B cell (primary cell): ENCODE measurements at places on chromosomes 11 and 22. TPM values are rescaled to one million over a fixed set of nuclear protein-coding genes. Genes with fewer than 3 reads are reported as not detected.

CADM1 gene
- 0.49 and 2.5 TPM in 2 replicates for total RNA-seq

ZMAT5 gene
- total RNA-seq = 16.5 and 17.8 TPM in 2 replicates

HARBI1 gene
- 6.7 and 8.0 TPM in 2 replicates for total RNA-seq

GLYAT gene
- not detected in 2 replicates for total RNA-seq

APOL3 gene
- 97.2 and 107 TPM in 2 replicates for total RNA-seq

RIMBP3C gene
- 0.89 and 1.3 TPM in 2 replicates for total RNA-seq

TMEM191B gene
- total RNA-seq = 6.6 and 8.3 TPM in 2 replicates

OR51B4 gene
- not detected in 2 replicates for total RNA-seq

- no peak overlapping the region for H3K27ac ChIP-seq
- peaks cover 7% of the 10 kb centered on the region for H3K4me1 ChIP-seq
- H3K27me3 ChIP-seq = no peaks in the 10 kb centered on the region
- DNase-seq = no peak
- H3K4me3 ChIP-seq = no peak overlapping the region
Observed at GRCh38 chr11:46520971-46521745, 72.7 kb downstream of the AMBRA1 start.

GRCh38 chr22:22464541-22465054, 43.9 kb downstream of the ZNF280B start:
- no peaks in the 10 kb centered on the region for H3K27me3 ChIP-seq
- H3K27ac ChIP-seq = no peak overlapping the region
- no peak for DNase-seq
- H3K36me3 ChIP-seq = no peaks in the 10 kb centered on the region
- H3K4me3 ChIP-seq = no peak overlapping the region

DNA sequence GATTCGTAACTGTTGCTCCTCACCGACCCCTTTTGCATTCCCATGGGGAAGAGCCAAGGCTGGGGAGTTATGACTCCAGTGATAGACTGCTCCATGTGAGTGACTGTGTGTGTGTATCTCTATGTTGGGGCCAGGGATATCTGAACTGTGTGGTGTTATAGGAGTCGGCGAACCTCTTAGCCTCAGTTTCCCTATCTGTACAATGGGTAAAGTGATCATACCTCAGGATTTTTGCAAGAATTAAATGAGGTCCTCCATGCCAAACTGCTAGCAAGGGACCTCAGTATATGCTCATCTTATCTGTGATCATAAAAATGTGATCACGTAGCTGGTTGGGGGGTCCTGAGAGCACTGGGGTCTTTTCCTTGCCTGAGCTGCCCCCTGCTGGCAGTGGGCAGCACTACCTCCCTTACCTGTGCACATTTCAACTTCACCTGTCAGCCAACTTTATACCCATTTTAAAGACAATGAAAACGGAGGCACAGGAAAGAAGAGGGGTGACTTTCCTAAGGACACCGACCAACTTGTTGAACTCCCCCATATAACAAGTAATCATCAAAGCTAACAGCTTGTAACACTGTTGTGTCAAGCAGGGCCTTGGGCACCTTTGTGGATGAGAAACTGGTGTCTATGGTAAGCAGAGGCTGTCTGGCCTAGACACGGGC, 1.4 kb upstream of the DPP3 start:
- peak overlapping the region; percentile 92 for H3K4me3 ChIP-seq
- peak; percentile 72 for DNase-seq
- no peaks in the 10 kb centered on the region for H3K36me3 ChIP-seq
- H3K27ac ChIP-seq = no peak overlapping the region
- H3K27me3 ChIP-seq = no peaks in the 10 kb centered on the region
- peaks cover 20% of the 10 kb centered on the region for H3K4me1 ChIP-seq

GRCh38 chr11:12174128-12174476, 63.7 kb downstream of the MICAL2 start:
- no peak for DNase-seq
- no peaks in the 10 kb centered on the region for H3K36me3 ChIP-seq
- no peak overlapping the region for H3K27ac ChIP-seq
- H3K4me1 ChIP-seq = no peaks in the 10 kb centered on the region
- no peak overlapping the region for H3K4me3 ChIP-seq

DNA sequence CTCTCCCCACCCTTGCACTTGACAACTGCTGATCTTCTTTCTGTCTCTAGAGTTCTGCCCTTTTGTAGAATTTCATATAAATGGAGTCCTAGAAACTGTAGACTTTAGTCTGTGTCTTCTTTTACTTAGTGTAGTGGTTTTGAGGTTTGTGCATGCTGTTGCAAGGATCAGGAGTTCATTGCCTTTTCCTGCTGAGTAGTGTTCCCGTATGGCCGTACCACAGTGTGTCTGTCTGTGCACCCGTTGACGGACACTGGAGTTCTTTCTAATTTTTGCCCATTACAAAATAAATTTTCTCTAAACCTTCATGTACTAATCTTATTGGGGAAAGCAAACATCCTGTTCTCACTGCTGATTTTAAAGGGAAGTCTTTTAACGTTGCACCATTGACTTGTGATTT, 138.1 kb downstream of the TBC1D22A start:
- H3K36me3 ChIP-seq = peaks cover 4% of the 10 kb centered on the region
- H3K27ac ChIP-seq = no peak overlapping the region
- DNase-seq = no peak

DNA sequence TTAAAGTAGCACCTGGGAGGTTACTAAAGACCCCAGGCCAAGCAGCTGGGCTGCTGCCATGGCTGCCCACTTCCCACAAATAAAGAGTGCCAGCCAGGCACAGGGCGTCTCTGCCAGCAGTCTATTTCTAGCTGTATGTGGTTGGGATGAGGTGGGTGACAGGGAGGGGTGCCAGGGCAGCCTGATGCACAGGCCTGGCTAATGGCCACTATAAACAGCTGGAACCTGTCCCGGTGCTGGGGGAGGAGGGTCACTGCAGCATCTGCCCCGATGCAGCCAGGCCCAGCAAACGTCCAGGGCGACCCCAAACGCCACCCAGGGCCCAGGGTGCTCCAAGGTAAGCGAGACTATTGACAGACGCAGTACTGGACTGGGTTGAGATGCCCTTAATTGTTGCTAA, 37.4 kb downstream of the SCUBE1 start:
- DNase-seq = no peak
- no peak overlapping the region for H3K27ac ChIP-seq
- no peaks in the 10 kb centered on the region for H3K27me3 ChIP-seq
- no peaks in the 10 kb centered on the region for H3K4me1 ChIP-seq

DNA sequence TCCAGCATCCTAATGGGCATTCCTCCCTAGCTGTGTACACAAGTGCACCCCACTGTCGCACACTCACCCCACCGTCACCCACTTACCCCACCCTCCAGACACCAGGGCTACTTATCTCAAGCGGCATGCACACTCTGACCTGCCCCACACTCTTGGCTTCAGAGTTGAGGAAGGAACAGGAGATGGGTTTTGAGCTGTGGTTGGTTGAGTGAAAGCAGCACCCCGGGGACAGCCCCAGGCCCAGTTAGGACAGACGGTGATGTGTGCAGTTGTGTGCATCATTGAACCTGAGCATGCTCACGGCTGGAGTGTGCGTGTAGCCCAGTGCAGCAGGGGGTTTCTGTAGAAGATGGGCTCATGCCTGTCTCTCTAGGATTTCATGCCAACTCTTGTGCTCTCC, 32.5 kb downstream of the AHNAK start:
- no peaks in the 10 kb centered on the region for H3K4me1 ChIP-seq
- no peak overlapping the region for H3K27ac ChIP-seq
- no peak overlapping the region for H3K4me3 ChIP-seq

DNA sequence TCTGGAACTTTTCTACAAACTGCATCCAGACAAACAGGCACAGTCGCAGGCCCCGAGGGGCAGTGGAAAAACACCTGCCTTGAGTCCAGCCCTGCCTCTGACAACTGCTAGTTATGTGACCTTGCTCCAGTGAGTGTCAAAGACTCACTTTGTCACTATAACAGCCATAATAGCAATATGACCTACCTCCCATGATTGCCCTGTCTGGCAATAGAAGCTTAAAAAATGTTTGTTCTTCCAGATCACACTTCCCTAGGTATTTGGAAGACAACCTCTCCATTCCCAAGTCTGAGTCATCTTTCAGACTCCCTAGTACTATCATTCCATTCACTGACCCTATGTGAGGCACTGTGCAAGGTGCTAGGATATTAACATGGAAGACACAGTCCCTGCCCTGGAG, 74.5 kb downstream of the RPL27A start:
- H3K4me3 ChIP-seq = no peak overlapping the region
- DNase-seq = no peak
- H3K36me3 ChIP-seq = no peaks in the 10 kb centered on the region
- no peaks in the 10 kb centered on the region for H3K4me1 ChIP-seq
- H3K27ac ChIP-seq = no peak overlapping the region

- no peak overlapping the region for H3K27ac ChIP-seq
- DNase-seq = no peak
- H3K4me1 ChIP-seq = no peaks in the 10 kb centered on the region
- no peak overlapping the region for H3K4me3 ChIP-seq
- no peaks in the 10 kb centered on the region for H3K36me3 ChIP-seq
- H3K27me3 ChIP-seq = no peaks in the 10 kb centered on the region
Observed at GRCh38 chr11:34757026-34757451, 136.1 kb downstream of the EHF start.

- H3K27ac ChIP-seq = no peak overlapping the region
- no peak for DNase-seq
- H3K4me1 ChIP-seq = no peaks in the 10 kb centered on the region
- H3K27me3 ChIP-seq = no peaks in the 10 kb centered on the region
- no peaks in the 10 kb centered on the region for H3K36me3 ChIP-seq
Observed at GRCh38 chr22:48895336-48895735, 932.3 kb downstream of the BRD1 start.

DNA sequence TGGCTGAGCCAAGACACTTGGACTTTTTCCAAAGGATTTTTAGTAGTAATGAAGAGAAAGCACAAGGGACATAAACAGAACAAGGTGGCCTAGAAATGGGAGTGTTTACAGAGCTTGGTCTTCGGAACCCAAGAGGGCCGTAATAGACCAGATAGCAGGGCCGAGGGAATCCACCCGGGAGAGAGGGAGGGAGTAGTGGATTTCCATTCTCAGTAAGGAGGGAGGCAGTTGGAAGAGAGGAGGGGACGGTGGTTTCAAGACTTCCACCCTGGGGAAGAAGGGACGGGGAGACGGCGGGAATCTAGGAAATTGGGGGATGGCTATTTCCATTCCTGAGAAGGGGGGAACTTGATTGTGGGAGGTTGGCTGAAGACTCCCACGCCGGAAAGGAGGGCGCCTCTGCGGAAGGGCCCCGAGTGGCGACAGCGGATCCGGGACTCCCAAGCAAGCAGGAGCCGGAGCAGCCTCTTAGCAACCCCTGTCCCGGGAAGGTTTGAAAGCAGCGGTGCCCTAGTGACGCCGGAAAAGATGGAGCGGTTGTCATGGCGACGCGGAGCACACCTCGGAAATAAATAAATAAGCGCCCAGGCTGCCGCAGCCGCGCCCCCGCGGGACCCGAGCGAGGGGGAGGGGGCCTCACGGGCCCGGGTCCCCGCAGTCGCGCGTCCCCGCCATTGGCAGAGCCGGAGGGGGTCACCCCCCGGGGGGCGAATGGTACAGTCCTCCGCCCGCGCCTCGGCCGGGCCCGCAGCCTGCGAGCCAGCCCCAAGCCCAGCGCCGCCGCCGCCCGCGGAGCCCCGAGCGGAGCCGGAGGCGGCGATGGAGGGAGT, 31.6 kb downstream of the EIF3F start:
- H3K27me3 ChIP-seq = peaks cover 43% of the 10 kb centered on the region
- DNase-seq = peak; percentile 89
- H3K4me3 ChIP-seq = no peak overlapping the region
- H3K4me1 ChIP-seq = peaks cover 18% of the 10 kb centered on the region
- H3K36me3 ChIP-seq = no peaks in the 10 kb centered on the region

- H3K4me3 ChIP-seq = peak overlapping the region; percentile 90
- H3K27ac ChIP-seq = peak overlapping the region; percentile 98
- DNase-seq = no peak
- peaks cover 39% of the 10 kb centered on the region for H3K4me1 ChIP-seq
- H3K36me3 ChIP-seq = peaks cover 24% of the 10 kb centered on the region
Observed at GRCh38 chr11:18321578-18321968, 367 bp downstream of the HPS5 start.

GRCh38 chr22:17108256-17109112, 12.7 kb downstream of the TMEM121B start:
- H3K4me3 ChIP-seq = no peak overlapping the region
- no peaks in the 10 kb centered on the region for H3K4me1 ChIP-seq
- H3K27me3 ChIP-seq = no peaks in the 10 kb centered on the region
- no peak overlapping the region for H3K27ac ChIP-seq
- DNase-seq = no peak

DNA sequence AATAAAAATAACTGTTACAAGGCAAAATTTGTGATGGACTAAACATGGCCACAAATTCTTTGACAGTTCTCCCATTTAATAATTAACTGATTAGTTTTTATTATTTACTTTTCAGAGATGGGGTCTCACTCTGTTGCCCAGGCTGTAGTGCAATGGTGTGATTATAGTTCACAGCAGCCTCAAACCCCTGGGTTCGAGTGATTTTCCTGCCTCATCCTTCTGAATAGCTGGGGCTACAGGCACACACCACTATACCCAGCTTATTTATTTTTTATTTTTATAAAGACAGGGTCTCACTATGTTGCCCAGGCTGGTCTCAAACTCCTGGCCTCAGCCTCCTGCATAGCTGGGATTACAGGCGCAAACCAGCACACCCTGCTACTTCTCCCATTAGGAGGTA, 4.5 kb upstream of the PATL1 start:
- peaks cover 7% of the 10 kb centered on the region for H3K4me1 ChIP-seq
- no peak overlapping the region for H3K27ac ChIP-seq
- no peak overlapping the region for H3K4me3 ChIP-seq
- no peaks in the 10 kb centered on the region for H3K36me3 ChIP-seq
- no peak for DNase-seq

GRCh38 chr22:39713799-39714290, 143.3 kb downstream of the CACNA1I start:
- no peak for DNase-seq
- H3K36me3 ChIP-seq = no peaks in the 10 kb centered on the region
- H3K27ac ChIP-seq = no peak overlapping the region
- no peaks in the 10 kb centered on the region for H3K27me3 ChIP-seq

- no peak overlapping the region for H3K27ac ChIP-seq
- peak overlapping the region; percentile 82 for H3K4me3 ChIP-seq
- H3K4me1 ChIP-seq = peaks cover 53% of the 10 kb centered on the region
- no peaks in the 10 kb centered on the region for H3K36me3 ChIP-seq
Observed at GRCh38 chr11:96341211-96342013, 1.6 kb downstream of the MAML2 start.

- H3K36me3 ChIP-seq = no peaks in the 10 kb centered on the region
- no peak overlapping the region for H3K4me3 ChIP-seq
- DNase-seq = peak; percentile 90
- H3K27ac ChIP-seq = peak overlapping the region; percentile 13
Observed at GRCh38 chr11:72613977-72614376, 60.2 kb downstream of the PDE2A start.

DNA sequence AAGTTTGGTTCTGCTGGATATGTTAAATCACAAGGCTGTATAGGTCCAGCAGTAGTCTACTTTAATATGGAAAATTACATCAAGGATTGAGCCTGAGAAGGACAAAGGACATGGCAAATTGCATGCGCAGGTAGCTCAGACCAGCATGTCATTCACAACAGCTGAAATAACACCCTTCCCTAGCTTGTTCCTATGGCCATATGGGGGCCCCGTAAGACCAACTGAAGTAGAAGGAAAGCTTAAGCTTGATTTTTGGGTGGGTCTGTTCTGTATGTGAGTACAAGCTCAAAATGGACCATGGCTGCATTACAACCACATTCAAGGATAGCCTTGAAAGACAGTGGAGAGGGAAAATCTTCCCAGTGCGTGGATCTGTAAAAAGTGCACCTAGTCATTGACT, 20.6 kb upstream of the PDE3B start:
- H3K4me1 ChIP-seq = peaks cover 22% of the 10 kb centered on the region
- no peak overlapping the region for H3K27ac ChIP-seq
- H3K27me3 ChIP-seq = no peaks in the 10 kb centered on the region
- DNase-seq = no peak
- no peak overlapping the region for H3K4me3 ChIP-seq

- no peaks in the 10 kb centered on the region for H3K27me3 ChIP-seq
- peaks cover 2% of the 10 kb centered on the region for H3K36me3 ChIP-seq
- H3K4me3 ChIP-seq = no peak overlapping the region
- no peak for DNase-seq
- peaks cover 14% of the 10 kb centered on the region for H3K4me1 ChIP-seq
Observed at GRCh38 chr11:63764340-63764678, 4.3 kb downstream of the ZFTA start.
